ENCODE measurements at places on chromosomes 4 and X. TPM values are rescaled to one million over a fixed set of nuclear protein-coding genes. Genes with fewer than 3 reads are reported as not detected.

RPA4 gene
- polyA plus RNA-seq, result 0.22 TPM

PABPC5 gene
- polyA plus RNA-seq, result 0.43 TPM

LRIT3 gene
- polyA plus RNA-seq, result 0.29 TPM

DUSP21 gene
- not detected for polyA plus RNA-seq

- DNase-seq, result no peak
Measured at GRCh38 chr4:146398404-146398803, 123.3 kb downstream of the SLC10A7 start.

DNA sequence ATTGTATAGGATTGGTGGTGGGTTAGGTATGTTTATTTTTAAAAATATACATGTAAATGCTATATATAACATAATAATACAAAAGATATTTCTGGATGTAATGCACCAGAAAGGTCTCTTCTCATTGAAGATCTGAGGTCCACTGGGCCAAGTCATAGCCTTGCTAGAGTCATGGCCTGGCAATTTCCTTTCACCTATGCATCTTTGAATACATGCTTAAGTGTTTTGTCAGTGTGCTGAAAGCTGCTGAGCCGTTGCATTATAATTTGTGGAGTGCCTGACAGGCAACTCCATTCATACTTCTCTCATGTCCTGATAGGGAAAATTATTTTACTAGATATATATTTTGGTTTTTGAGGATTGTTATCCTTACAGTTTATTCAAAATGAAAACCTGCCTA, 410.2 kb upstream of the CT83 start:
- DNase-seq, result no peak

DNA sequence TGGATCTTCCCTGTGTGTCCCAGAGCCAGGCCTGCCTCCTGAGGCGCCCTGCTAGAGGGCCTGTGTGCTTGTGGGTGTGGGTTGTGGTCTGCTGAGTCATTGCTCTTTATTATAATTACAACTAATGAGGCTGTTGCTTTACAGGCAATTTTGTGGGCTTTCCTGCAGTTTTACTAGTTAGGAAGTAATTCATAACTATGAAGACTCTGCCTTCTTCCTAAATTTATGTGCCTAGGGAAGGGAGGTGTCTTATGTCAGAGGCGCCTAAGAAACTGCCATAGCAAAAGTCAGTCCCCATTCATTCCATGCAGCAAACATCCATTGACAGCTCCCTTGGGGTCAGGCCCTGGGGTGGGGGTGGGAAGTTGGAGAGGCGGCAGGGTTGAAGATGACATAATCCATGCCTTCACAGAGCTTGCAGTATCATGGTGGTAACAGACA, 359.2 kb downstream of the IDS start:
- no peak for DNase-seq

DNA sequence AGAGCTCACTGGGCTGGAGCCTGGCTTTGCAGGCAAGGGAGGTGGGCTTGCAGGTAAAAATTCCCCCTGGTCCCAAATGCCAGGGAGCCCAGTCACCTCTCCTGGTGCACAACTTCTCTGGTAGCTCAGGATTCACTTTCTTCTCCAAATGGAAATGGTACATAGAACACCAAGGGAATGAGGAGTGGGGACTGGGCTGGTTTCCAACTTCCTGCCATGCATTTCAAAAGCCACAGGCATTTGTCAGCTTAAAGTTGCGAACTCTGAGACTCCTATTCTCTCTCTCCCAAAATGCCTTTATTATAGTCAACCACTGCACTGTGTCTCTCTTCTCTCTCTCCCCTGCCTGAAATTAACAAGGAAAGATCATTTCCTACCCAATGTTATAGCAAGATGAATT, 177.3 kb downstream of the GRIA3 start:
- no peak for DNase-seq

DNA sequence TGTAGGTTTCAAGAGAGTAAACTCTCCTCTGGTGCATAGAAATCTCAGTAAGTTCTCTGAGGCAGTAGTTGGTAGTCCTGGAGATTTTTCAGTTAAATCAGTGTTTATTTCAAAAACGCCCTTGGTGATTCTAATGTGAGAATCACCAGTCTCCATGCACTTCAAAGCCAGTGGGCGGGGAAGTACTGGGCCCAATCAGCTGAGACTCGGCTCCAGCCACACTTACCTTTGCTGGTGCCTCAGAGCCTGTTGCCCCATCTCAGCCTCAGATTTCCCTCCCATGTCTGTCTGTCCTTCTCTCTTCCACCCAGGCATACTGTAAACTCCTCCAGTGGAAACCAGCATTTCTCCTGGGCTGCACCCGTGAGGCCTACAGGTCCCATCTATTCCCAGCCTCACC, 7.4 kb upstream of the MGST2 start:
- no peak for DNase-seq

DNA sequence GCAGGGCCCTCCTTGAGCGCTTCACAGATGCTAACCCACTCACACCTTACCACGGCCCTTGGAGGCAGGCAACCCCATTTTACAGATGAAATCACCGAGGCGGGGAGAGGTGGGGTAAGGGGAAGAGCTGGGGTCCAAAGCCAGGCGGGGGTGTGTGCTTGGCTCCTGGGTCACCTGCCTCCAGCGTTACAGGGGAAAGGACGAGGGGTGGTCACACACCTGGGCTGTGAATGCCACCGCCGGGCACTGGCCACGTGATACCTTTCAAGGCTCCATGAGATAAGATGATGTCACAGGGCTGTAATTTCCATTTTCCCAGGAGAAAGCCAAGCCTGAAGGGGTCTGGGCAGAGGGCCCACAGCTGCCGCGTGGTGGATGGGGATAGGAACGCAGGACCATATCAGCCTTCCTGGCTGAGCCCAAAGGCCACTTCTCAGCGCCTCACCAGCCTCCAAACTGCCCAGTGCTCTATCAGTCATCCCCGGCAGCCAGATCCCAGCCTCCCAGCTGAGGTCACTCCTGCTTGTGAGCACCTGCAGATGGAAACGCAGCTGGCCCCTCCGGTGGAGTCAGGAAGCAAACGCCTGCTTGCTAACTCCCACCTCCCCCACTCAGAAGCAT, 62.4 kb upstream of the CRMP1 start:
- no peak for DNase-seq

GRCh38 chr4:153469031-153469430, 2.9 kb downstream of the TMEM131L start:
- no peak for DNase-seq

Measured in spleen (tissue), 13 donors.